ENCODE measurements at places on chromosomes 6 and 20. TPM values are rescaled to one million over a fixed set of nuclear protein-coding genes. Genes with fewer than 3 reads are reported as not detected.
A peak's percentile ranks its signal among the peaks of the same experiment; 100 is the strongest.

DNA sequence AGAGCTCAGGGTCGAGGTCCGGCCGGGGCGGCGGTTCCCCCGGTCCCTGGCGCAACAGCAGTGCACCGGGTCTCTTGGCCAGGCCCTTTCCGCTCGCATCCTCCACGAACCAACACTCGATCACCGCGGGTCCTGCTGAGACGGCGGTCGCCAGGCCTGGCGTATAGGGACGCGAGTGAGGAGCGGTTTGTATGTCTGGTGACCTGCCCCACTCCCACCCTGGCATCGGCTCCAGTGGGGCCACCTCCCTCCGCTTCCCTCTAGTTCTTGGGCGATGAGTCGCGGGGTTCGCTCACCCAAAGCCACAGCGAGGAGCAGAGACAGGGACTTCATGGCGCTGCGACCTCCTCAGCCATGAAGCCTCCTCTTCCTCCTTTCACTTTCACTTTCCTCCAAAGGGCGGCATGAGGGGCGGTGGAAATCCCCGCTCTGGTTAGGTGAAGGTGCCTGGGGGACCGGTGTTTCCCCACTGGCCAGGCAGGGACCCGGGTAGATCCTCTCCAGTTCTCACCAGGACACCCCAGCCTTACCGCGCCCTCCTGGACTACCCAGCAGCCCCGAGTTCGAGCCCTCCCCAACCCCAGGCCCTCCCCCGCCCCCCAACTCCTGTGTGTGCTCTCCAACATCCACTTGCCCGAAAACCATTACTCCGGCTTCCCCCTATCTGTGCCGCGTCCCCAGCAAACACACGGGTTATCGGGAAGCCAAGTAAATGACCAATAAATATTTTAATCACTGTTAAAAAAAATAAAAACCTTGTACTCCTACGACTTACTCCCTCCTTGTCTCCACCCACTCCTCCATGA, at the start of gene TAPBP:
TAPBP (minus strand) TSS at position 370 of the 806 bp plus-strand sequence; CDS start at position 333, 37 bp downstream.
- DNase-seq = peak; percentile 78

GRCh38 chr20:14142171-14142570, 146.9 kb downstream of the MACROD2 start:
- DNase-seq = no peak

- no peak for DNase-seq
Observed at GRCh38 chr6:143621876-143622605, 55.7 kb upstream of the PHACTR2 start.

GRCh38 chr20:44481719-44482416, 6.2 kb downstream of the TTPAL start:
- DNase-seq = no peak

GRCh38 chr20:22977047-22977785, 57.9 kb upstream of the SSTR4 start:
- DNase-seq = no peak

- DNase-seq = no peak
Observed at GRCh38 chr6:33888664-33889200, 84.9 kb upstream of the MLN start.

DNA sequence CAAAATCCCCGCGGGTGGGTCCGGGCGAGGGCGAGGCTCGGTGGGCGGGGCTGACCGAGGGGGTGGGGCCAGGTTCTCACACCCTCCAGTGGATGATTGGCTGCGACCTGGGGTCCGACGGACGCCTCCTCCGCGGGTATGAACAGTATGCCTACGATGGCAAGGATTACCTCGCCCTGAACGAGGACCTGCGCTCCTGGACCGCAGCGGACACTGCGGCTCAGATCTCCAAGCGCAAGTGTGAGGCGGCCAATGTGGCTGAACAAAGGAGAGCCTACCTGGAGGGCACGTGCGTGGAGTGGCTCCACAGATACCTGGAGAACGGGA, 809 bp downstream of the HLA-G start:
- no peak for DNase-seq

DNA sequence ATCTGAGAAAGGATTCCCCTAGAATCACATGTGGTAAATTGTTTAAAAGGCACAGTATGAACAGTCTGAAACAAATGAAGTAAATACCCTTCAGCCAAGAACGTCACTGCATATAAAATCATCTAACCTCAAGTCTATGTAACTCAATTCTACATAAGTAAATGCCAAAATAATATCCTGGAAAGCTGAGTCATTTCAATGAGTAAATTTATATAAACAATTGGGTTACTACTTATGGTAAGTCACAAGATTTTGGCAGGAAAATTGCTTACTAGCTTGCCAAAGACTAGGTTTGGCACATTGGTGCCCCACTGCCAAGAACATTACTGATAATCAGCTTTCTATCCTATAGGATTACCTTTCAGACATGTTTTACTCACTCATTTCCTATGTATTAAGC, 8.4 kb downstream of the GMDS start:
- no peak for DNase-seq

DNA sequence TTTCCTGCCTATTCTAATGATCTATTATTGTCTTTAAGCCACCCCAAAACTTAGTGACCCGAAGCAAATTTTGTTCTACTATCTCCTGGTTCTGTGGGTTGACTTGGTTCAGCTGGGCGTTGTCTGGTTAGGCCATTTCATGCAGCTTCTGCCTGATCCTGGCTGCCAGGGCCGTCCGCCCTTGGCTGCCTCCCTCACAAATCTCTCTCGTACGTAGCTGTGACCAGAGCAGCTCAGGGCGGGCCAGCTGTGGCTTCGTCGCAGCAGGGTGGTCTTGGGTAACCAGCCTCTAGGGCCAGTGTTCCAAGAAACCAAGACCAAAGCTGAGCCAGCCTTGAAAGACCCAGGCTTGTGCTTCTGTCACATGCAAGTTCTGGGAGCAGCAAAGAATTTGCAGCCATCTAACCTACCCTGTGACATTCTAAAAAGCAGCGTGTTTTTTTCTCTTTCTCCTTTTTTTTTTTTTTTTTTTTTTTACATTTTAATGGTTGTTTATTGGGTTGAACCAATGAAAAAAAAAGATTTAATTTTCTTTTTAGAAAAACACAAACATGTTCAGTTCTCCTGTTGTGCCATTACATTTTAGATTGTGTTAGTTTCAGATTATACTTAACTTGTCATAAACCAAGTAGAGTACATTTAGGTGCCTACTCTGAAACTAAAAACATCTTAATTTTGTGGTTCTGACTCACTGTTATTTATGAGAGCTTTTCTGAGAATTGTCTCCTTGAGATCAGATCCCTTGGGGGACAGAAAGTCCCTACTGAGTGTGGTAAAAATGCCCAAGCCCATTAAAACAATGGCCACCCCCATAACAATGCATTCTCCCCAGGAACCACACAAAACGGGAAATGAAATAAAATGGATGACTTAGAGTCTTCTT, 83.9 kb downstream of the ZDHHC14 start:
- DNase-seq = no peak

The PARD6B gene
- 5.7 TPM for total RNA-seq

The GFOD1 gene
- 16.3 TPM for total RNA-seq
